PC-9 (cell line): ENCODE measurements at places on chromosomes 13 and 19. TPM values are rescaled to one million over a fixed set of nuclear protein-coding genes. Genes with fewer than 3 reads are reported as not detected.

DNA sequence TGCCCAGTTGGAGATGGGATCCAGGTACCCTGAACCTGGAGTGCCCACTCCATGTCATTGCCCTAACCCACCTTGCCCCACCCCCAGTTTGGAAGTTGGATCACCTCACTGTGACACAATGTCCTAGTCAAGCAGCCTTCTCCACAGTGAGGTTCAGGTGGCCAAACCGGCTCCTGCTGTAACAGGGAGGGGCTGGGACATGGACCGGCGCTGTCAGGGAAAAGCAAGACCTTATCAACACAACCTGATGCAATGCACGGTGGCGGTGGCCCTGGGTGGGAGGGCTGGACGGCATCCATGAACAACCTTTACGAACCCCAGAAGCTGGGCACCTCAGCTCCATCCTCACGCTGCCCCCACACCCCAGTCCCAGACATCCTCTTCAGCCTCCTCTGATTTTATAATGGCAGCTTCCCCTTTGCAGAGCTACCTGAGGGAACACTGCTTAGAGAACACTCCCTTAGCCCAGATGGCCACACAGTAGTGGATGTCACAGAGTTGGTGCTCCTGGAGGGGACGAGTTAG is 1.6 kb upstream of the KRTDAP start:
- no peaks in the 10 kb centered on the region for H3K36me3 ChIP-seq
- no peak overlapping the region for H3K27ac ChIP-seq
- no peak overlapping the region for H3K4me3 ChIP-seq
- peaks cover 44% of the 10 kb centered on the region for H3K27me3 ChIP-seq
- DNase-seq, result peak; percentile 43
- peaks cover 10% of the 10 kb centered on the region for H3K4me1 ChIP-seq

- no peaks in the 10 kb centered on the region for H3K36me3 ChIP-seq
- H3K4me3 ChIP-seq, result no peak overlapping the region
- no peaks in the 10 kb centered on the region for H3K27me3 ChIP-seq
- no peaks in the 10 kb centered on the region for H3K4me1 ChIP-seq
- no peak for DNase-seq
Observed at GRCh38 chr13:84744203-84744602, 861.9 kb upstream of the SLITRK1 start.

- no peak for DNase-seq
- no peak overlapping the region for H3K4me3 ChIP-seq
- no peaks in the 10 kb centered on the region for H3K27me3 ChIP-seq
- H3K27ac ChIP-seq, result no peak overlapping the region
- no peaks in the 10 kb centered on the region for H3K36me3 ChIP-seq
- H3K4me1 ChIP-seq, result no peaks in the 10 kb centered on the region
Observed at GRCh38 chr13:48567515-48568369, 34.9 kb upstream of the RCBTB2 start.

The LMTK3 gene
- 13.9 and 19.6 TPM in 2 replicates for total RNA-seq

DNA sequence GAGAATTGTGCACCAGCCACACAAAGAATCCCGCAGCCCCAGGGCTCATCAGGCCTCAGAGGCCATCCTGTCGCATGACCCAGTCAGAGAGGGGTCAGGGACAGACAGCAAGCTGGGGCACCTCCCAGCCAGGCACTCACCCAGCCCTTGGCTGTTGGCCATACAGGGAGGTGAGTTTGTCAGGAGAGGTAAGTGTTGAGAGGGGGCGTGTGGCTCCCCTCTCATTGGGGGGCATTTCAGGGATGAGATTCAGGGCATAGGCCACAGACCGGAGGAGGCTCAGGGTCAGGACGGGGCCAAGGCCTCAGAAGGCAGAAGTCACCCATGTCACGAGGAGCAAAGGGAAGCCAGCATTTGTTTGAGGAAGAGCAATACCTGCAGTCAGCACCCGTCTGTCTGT is 37.1 kb downstream of the MYO9B start:
- no peak overlapping the region for H3K4me3 ChIP-seq
- H3K27ac ChIP-seq, result no peak overlapping the region
- DNase-seq, result no peak

- H3K4me1 ChIP-seq, result no peaks in the 10 kb centered on the region
- H3K4me3 ChIP-seq, result no peak overlapping the region
- H3K36me3 ChIP-seq, result 0 out of 2 replicates have a peak, but pooled peaks cover 3% of the 10 kb centered on the region
- H3K27ac ChIP-seq, result no peak overlapping the region
- no peak for DNase-seq
Observed at GRCh38 chr19:34350161-34350561, 14.8 kb upstream of the GPI start.

The CCL25 gene
- total RNA-seq, result not detected in 2 replicates

- H3K36me3 ChIP-seq, result no peaks in the 10 kb centered on the region
- H3K4me3 ChIP-seq, result no peak overlapping the region
- no peaks in the 10 kb centered on the region for H3K27me3 ChIP-seq
Observed at GRCh38 chr13:80716610-80717081, 375.7 kb upstream of the SPRY2 start.

DNA sequence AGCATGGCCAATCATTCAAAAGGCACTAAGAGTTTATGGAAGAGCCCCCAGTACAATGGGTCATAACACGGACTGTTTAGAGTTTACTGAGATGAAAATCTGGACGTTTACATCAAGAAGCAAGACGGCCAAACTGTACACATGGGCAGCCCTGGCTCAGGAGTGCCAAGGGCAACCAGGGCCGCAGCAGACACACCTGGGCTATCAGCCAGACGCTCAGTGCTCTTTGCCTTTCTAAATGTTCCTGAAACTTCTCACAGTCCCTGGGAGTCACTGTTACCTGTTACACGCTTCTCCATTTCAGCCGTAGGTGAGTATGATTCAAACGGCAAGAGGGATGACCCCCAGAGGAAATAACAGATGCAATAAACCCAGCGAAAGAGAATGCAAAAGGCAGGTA is 64.5 kb downstream of the ABCC4 start:
- no peak overlapping the region for H3K27ac ChIP-seq
- H3K36me3 ChIP-seq, result no peaks in the 10 kb centered on the region
- 0 out of 2 replicates have a peak, but pooled peaks cover 9% of the 10 kb centered on the region for H3K4me1 ChIP-seq

DNA sequence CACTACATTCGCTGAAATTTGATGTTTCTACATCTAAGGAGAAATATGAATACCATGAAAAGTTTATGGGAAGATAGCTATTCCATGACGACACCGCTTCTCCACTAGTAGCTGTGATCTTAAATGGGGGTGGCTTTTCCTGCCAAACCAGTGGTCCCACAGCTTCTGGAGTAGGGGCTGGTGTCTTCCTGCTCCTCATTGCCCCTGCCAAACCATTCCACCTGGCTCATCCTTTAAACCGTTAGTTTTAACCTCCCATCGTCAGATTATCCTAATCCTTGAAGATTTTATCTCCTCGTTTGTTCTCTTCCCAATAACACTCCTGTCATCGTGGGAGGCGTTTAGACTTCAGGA is 568 bp upstream of the ZNF230 start:
- peak overlapping the region; percentile 86 for H3K4me3 ChIP-seq
- peaks cover 2% of the 10 kb centered on the region; the same call in 1 of the 2 replicates for H3K36me3 ChIP-seq
- H3K27ac ChIP-seq, result no peak overlapping the region
- DNase-seq, result no peak

The CGB5 gene
- 1.1 and 1.9 TPM in 2 replicates for total RNA-seq

DNA sequence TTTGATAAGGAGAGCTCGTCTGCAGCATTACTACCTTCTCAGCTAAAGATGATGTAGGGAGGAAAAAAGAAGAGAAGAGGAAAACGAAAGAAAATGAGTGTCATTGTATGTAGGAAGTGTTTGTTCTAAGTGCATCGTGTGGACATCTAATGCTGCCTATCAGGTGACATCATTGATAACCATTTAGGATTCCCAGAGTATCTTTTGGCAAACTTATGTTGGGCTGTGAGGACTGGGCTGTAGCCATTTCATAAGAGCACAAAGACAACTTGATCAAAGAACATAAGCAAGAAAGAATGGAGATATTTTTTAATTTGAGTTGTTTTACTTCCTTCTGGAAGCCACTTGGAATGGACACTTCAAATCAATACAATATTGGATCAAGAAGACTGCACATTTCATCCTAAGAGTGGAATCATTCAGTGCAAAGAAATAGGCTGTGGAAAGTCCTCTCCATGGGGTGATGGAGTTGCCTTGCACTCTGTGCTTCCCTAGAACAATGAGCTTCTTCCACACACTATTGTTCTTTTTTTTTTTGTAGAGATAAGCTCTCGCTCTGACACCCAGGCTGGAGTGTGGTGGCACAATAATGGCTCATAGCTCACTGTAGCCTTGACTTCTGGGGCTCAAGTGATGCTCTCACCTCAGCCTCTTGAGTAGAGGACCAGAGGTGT is 52.4 kb upstream of the UBL3 start:
- peaks cover 43% of the 10 kb centered on the region for H3K4me1 ChIP-seq
- H3K36me3 ChIP-seq, result no peaks in the 10 kb centered on the region
- peak overlapping the region; percentile 2; the same call in 1 of the 2 replicates for H3K4me3 ChIP-seq

The CGB1 gene
- total RNA-seq, result 0.83 TPM in 1 of 2 replicates, not detected in the other

DNA sequence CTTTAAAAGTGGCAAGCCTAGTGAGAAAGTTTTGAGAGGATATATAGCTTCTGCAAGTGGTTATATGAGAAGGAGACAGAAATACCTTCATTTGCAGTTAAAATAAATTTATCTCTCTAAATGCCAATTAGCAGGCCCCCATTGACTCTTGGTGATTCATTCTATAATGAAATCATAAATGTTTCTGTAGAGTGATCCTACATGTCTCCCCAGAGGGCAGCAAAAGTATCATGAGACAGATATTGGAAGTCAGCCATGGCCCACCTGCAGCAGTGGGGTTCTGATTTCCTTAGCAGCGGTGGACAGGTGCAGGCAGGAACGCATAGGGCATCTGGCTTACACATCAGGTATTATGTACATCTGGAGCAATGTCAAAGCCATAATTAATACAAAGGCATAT is 385.4 kb upstream of the SLC10A2 start:
- no peaks in the 10 kb centered on the region for H3K27me3 ChIP-seq
- no peaks in the 10 kb centered on the region for H3K36me3 ChIP-seq
- H3K4me3 ChIP-seq, result no peak overlapping the region
- no peaks in the 10 kb centered on the region for H3K4me1 ChIP-seq
- no peak for DNase-seq
- no peak overlapping the region for H3K27ac ChIP-seq

DNA sequence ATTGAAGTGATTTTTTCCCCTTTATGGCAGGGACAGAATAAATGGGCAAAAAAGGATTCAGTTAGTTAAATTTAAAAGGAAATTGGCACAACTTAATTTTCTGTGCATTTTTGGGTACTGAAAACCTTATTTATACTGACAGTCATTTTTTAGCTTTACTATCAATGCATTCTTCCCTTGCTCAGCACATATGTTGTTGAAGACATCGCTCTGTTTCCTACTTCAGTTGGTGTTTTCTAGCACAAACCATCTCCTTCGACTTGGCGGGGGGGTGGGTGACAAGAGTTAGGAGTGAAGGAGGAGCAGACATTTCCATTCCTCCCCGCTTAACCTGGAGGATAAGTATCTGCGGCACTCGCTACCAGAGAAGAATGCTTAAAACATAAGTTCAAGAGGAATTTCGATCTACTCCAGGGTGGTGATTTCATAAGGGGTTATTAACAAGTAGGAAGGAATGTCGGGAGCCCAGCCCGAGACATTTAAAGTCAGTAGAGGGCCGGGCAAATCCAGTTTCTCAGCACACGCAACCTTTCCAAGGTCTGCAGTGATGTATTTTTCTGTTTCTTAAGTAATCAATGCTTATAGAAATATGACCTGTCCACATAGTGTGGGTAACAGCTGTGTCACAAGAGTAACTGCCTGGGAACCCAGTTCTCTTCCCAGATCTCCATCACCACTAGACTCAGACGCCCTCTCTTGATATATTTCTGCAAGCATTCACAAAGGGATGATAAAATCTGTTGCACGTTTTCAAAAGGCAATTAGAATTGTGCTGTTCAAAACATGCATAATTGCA is 525.8 kb downstream of the MYO16 start:
- peaks cover 65% of the 10 kb centered on the region for H3K4me1 ChIP-seq
- peak; percentile 98 for DNase-seq
- peak overlapping the region; percentile 48 for H3K4me3 ChIP-seq
- H3K27me3 ChIP-seq, result no peaks in the 10 kb centered on the region
- peak overlapping the region; percentile 96 for H3K27ac ChIP-seq

The LGALS14 gene
- not detected in 2 replicates for total RNA-seq

DNA sequence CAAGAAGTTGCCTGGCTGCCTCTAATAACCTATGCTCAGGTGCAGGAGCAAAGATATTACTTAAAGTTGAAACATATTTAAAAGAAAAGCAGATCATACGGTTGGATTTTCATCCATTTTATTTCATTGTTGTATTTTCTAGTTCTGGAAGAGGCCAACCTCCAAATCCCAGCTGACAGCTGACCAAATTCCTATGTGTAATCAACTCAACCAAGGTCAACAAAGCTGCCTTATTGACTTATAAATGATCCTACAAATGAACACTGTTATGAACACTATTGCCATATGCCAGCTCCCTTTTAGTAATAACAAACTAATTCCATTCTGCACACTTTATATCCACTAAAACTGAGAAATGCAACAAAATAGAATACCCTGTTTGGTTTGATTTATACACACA is 1537.4 kb downstream of the SLITRK1 start:
- H3K4me3 ChIP-seq, result no peak overlapping the region
- no peaks in the 10 kb centered on the region for H3K36me3 ChIP-seq
- no peaks in the 10 kb centered on the region for H3K4me1 ChIP-seq

DNA sequence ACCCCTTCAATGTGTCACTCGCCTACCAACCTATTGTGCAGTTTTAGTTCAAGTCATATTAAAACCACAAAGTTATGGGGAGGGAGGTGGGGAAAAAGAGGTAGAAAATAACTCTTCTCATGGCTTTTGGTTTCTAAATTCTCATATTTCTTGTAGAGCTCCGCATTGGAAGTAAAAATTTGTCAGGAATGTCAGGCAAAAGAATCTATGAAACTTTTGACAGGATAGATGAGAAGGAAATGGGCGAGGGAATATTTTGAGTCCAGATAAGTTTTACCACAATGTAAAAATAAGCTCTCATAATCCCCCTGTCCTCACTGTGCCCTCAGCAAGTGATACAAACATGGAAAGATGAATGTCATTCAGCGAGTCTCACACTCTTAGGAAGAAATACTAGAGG is 270.4 kb downstream of the DLEU7 start:
- no peaks in the 10 kb centered on the region for H3K36me3 ChIP-seq
- no peak overlapping the region for H3K4me3 ChIP-seq
- H3K27me3 ChIP-seq, result no peaks in the 10 kb centered on the region
- no peak overlapping the region for H3K27ac ChIP-seq

The MYBPC2 gene
- not detected in 2 replicates for total RNA-seq

The CEACAM8 gene
- total RNA-seq, result not detected in 2 replicates
